ENCODE measurements at places on chromosomes 2 and 18. TPM values are rescaled to one million over a fixed set of nuclear protein-coding genes. Genes with fewer than 3 reads are reported as not detected.

DNA sequence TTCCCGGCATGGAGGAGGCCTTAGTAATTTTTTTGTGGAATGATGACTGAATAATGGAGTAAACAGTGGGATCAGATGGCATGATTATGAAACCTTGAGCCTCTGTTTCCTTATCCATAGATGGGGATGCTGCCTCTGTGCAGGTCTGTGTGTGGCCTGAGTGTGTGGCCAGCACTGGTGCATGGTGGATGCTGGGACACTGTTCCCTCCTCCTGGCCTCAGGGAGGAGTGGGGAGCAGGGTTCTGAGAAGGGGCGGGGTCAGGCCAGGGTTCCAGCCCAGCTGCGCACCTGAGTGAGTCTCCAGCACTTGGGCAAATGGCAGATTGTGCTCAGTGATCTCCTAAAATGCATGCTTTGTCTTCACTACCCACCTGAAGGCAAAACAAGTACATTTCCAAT, 66.4 kb downstream of the DCDC2C start:
- DNase-seq = no peak

GRCh38 chr2:46010223-46010924, 286.8 kb upstream of the EPAS1 start:
- DNase-seq = no peak

ZDBF2 gene
- 4.2 TPM for total RNA-seq

- no peak for DNase-seq
Measured at GRCh38 chr18:59986139-59986538, 86.3 kb downstream of the PMAIP1 start.

DNA sequence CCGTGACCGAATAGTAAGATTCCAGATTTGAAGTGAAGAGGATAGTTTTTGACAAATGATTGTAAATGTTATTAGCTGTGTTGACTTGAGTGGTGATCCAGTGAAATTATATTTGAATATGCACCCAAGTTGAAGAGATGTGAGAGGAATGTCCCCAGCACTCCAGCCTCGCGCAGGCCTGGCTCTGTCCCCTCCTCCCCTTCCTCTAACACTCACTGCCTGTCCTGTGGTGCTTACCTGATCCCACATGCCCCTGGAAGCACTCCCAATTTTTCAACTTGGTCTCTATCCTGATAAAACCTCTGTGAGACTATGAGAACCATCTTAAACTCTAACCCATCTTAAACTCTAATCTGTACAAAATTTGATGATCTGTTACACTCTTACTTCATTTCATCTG, 154.7 kb upstream of the LRP1B start:
- DNase-seq = no peak

DNA sequence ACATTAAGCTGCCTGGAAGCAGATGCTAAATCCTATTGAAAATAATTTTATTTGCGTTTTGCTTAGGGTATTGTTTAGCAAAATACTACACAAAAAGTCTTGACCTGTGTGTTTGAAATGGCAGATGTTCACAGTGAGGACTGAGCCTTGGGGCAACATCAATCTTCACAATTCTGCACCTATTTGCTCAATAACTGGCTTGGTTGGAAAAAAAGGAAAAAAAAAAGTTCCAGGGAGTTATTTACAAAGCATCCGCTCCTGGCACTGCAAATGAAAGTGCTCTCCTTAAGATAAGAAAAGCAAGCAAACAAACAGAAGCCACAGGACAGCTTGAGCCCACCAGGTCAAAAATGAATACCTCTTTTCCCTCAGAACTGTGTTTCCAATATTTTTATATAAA, 77.7 kb downstream of the MAP2 start:
- no peak for DNase-seq

- no peak for DNase-seq
Measured at GRCh38 chr2:1405967-1406366, 7.3 kb upstream of the TPO start.

Measured in Panc1 (cell line).